ENCODE measurements at places on chromosomes 12 and 14.

DNA sequence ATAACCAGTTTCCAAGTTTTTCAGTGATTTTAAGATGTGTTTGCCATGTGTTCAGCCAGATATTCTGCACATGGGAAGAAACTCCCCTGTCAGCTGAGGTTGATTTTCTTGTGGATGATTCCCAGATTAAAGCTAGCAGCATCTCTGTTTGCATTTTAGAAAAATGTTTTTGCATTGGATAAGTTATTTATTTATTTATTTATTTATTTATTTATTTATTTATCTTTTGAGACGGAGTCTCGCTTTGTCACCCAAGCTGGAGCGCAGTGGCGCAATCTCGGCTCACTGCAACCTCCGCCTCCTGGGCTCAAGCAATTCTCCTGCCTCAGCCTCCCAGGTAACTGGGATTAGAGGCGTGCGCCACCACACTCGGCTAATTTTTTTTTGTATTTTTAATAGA is 2.8 kb downstream of the ACOT4 start:
- DNase-seq, result no peak

DNA sequence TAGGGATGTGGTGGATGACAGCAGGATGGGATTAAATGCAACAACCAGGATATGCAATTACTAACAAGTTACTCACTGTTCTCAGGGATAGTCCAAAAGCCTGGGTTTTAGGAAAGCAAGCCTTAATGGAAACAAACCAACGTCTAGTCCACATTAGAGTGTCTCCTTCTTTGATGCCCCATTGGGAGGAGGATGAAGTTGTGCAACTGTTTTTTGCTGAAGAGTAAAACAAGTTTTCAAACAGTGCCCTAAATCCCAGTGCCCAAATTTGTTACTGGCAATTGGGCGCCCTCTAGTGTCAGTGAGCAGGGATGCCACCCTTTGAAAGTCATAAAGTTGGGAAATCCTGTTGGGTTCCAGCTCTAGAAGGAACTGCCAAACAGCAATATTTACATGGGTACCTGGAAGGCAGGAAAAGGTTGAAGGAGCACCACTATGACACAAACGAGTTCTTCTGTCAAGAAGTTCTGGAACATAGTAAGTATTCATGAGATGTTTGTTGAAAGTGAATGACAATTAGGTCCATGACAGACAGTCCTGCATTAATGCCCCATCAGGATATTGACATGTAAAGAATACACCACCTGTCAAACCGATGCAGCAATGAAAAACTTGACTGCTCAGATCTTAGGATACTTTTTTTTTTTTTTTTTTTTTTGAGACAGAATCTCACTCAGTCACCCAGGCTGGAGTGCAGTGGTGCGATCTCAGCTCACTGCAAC is 11.1 kb upstream of the DPF3 start:
- DNase-seq, result peak; percentile 52

DNA sequence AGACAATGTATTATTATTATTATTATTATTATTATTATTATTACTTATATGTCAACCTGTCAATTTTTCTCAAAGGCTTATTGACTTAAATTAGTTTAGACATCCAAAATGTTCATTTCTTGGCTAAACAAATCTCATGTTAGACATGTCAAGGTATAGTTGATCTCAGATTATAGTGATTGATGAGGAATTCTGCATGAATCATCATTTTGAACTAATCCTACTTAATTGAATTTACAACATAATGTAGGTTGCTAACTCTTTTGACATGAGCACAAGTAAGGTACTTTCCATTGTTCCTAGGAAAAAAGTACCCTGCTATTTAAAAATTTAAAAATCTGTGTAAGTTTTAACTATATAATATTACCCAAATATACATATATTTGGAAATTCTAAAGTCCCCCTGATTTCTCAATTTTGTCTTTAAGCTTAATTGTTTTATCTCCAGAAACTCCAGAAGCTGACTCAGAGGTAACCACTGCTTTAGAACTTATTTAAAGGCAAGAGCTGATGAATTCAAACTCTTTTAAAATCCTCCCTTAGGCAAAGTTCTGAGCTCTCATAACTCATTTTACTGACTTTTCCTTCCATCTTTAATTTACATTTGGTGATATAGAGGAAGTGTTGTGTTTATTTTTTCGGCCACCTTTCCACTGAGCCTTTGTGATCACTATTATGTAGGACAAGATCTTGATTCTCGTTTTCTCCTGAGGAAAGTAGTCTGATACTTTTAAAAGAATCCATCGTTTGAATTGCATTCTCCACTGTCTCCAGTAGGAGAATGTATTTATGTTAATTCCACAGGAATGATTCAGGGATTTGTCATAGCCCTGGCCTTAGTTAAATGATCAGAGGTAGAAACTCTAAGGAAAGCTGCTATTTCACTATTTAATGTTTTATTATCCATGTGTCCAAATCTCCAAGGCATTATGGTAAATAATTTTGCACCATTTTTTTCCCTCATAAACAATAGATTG is 1304.5 kb downstream of the AACS start:
- DNase-seq, result no peak

DNA sequence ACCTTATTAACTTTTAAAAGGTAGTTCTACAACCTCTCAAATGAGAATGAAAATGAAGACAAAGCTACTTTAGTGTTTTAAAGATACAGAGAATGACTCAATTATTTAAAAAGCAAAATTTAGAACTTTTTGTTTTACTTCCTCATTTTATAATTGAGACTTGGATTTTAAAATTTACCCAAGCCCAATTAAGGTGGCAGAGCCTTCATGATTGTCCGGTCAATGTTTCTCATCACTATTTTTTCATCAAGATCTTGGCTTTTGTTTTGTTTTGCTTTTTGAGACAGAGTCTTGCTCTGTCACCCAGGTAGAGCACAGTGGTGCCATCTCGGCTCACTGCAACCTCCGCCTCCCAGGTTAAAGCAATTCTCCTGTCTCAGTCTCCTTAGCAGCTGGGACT is 32.7 kb downstream of the PPP4R3A start:
- DNase-seq, result no peak

- DNase-seq, result no peak
Measured at GRCh38 chr12:116065606-116066005, 211.9 kb downstream of the MED13L start.

- DNase-seq, result no peak
Measured at GRCh38 chr14:35631071-35631805, 97.3 kb downstream of the INSM2 start.

DNA sequence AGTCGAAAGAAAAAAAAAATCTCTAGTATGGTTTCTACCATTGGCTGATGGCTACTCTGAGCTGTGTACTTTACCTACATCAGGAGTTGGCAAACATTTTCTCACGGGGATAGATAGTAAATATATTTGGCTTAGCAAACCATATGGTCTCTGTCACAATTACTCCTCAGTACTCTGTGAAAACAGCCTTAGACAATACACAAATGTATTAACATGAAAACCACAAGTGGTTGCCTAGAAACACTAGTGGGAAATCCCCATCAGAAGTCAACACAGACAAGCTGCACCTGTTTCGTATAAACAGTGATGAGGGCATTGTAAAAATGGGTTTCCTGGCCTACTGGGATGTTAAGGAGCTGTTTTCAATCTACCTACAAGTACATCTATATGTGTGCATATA is 84.6 kb upstream of the NAV3 start:
- no peak for DNase-seq

- no peak for DNase-seq
Measured at GRCh38 chr12:79559591-79559990, 131.2 kb downstream of the PAWR start.

GRCh38 chr12:89575374-89575773 is 49.5 kb upstream of the POC1B start:
- no peak for DNase-seq

DNA sequence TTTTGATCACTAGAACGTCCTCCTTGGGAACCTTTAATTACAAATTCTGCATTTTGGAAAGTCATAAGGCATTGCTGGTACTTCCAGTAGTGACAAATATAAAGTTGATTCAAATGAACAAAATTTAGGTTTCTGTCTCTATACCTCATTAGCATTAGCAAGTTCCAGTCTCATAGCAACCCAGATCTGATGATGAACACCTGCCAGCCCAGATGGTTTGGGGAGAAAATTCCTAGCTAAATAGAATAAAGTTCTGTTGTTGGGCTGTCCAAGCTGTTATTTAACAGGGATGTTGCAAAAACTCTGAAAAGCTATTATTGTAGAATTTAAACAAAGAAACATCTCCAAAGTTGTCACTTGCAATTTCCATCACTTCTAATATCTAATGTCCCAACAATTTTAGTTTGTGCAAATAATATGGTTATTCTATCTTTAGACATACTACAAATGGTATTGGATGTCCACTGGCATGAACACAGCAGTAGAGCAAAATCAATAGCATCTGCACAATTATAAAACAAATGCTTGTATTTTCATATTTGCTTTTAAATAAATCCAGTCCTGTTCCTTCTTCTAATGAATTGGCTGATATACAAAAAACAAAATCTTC is 299.4 kb downstream of the SLC16A7 start:
- no peak for DNase-seq

DNA sequence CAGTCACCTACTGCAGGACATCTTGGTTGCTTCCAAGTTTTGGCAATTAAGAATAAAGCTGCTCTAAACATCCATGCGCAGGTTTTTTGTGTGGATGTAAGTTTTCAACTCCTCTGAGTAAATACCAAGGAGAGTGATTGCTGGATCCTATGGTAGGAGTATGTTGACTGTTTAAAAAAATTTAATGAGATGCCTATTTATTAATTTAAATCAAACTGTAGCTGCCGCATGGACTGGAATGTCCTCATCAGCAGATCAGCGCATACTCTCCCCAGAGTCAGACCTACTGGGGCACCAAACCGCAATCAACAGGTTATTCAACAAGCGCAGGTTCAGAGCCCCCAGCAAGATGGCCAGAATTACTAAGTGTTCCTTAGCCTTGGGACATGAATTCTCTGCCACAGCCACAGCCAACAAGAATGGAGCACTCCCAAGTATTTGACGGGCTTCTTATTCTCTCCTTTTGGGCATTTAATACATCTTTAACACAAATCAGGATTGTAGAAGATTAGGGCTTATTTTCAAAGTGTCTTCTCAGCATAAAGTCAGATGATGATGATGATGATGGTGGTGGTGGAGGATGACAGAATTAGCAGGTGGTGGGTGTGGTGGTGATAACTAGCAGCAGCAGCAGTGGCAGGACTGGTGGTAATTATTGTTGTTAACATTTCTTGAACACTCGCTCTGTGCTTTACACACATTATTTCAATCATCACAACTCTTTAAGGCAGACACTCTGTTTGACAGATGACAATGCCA is 170.7 kb downstream of the CHST11 start:
- DNase-seq, result no peak

DNA sequence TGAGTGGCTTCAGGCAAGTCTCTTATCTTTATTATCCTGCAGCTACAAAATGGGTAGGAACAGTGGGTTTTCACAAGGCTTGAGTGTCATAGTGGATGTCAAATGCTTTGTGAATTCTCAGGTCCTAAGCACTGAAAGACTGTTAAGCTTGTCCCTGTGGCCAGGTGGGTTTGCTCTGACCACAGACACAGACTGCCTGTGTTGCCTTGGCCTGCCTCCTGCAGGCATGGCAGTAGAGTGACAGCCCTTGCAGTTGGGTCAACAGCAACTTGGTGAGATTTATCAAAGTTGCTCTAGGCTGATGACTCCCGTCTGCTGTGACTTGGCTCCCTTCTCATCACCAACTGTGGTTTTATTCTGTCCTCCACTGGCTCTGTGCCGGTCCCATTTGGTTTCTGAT is 520.0 kb upstream of the CCDC196 start:
- no peak for DNase-seq

GRCh38 chr12:132603240-132604150 is 6.9 kb downstream of the LRCOL1 start:
- DNase-seq, result no peak

DNA sequence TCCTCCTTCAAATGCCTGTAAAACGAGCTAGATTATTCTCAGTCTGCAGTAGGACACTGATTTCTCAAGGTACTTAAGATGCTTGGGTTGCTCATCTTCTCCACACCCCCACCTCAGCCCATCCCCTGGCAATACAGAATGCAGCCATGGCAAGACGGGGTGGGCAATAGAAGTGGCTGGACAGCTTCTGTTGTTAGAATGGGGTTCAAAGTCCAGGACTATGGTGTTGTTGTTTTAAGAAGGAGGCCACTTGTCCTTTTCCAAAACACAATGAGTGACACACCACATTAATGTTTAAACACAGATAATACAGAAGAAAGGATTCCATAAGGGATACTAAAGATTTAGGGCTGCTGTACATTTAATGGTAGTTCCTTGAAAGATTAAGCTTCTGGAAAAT is 188.9 kb upstream of the BCL2L14 start:
- no peak for DNase-seq

DNA sequence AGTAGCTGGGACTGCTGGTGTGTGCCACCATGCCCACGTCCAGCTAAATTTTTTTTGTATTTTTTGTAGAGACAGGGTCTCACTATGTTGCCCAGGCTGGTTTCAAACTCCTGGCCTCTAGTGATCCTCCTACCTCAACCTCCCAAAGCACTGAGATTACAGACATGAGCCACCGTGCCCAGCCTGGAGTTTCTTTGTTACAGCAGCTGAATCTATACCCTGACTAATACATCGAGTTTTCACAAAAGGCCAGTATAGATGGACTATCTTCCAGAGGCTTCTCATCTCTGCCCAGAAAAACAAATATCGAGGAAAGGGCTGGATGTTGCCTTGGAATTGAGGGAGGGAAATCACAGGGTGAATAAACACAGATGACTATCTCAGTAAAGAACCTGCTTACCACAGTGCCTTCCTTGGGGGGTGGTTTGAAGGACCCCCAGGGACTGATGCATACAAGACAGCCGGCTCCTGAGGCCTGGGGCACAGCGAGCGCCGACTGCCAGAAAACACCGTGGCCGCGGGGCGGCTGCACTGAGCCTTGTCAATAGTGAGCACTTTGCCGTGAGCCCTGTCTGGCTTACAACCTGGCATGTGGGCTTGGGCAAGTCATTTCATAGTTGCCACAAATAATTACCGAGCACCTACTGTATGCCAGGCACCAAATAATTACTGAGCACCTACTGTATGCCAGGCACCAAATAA is 111.9 kb downstream of the SCARB1 start:
- DNase-seq, result no peak

GRCh38 chr12:4279198-4279690 is 5.7 kb downstream of the CCND2 start:
- DNase-seq, result no peak

DNA sequence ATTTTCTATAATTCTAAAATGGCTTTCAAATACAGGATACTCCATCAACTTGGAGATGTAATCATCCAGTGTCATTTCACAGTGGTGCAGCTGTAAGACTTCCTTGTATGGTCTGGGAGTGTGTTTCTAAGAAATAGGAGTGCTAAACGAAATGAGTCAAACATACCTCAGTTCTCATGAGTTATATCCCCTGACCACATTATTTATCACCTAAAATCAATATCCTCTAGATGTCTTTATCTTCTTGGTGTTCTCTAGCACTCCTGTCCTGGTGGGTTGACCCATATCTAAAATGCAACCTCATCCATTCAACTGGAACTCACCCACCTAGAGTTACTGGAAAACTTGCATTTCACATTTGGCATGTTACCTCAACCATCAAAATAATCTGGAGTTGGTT is 33.2 kb downstream of the TMEM30B start:
- no peak for DNase-seq

DNA sequence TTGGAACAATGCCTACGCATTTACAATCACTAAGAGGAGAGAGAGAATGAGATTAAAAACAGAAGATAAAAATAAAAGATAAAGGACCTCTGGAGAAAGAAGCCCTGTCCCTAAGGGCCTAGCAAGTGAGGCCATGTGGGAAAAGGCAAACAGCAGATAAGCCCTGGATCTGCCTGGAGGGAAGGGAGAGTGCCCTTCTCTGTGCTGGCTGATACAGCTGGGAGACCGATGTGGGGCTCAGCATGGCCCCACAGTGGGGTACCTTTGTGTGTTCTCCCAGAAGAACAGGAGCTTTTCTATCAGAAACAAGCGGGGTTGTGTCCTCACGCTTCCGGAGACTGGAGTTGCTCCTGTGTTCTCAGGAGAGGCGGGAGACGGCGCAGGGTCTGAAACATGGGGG is 59.9 kb downstream of the TMCC3 start:
- DNase-seq, result no peak

Data from stimulated activated CD4-positive, alpha-beta T cell treated with anti-CD3 and anti-CD28 coated beads, Interleukin-2, amount 100 ng/mL, for 24 hours (primary cell).